NK-92 treated with Interleukin-12 subunit alpha and Interleukin-12 subunit beta, amount 100 ng/mL, for 24 hours (cell line): ENCODE measurements at places on chromosomes 2 and 18.

GRCh38 chr2:43040084-43040854 lies 186.1 kb downstream of the ZFP36L2 start:
- no peak for DNase-seq

DNA sequence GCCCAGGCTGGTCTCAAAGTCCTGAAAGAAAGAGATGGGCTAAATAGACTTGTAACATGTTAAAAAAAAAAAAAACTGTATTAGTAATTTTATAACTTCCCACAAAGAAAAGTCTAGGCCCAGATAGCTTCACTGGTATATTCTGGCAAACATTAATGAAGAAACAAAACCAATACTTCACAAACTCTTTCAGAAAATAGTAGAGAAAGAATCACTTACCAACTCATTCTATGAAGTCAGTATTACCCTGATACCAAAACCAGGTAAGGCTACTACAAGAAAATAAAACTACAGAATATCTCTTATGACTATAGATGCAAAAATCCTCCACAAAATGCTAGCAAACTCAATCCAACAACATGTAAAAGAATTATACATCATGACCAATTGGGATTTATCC lies 59.9 kb upstream of the ODC1 start:
- DNase-seq = no peak

GRCh38 chr18:3916082-3916481 lies 466.1 kb downstream of the TGIF1 start:
- no peak for DNase-seq

DNA sequence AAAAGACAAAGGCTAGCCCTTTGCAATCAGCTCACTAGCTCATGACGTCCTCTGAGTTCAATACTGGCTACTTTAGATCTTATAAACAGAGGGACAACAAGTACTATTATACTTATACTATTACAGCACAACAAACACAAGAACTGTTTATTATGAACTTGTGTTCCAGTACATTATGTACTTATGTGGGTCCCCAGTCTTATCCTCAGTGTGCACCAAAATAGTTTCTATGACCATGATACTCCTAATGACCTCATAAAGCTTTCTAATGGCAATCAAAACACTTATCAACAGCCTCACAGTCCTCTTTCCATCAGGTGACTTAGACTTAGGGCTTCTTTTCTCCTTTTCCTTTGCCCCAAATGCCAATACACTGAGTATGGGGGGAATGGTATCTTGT lies 614.4 kb downstream of the CNTNAP5 start:
- no peak for DNase-seq

DNA sequence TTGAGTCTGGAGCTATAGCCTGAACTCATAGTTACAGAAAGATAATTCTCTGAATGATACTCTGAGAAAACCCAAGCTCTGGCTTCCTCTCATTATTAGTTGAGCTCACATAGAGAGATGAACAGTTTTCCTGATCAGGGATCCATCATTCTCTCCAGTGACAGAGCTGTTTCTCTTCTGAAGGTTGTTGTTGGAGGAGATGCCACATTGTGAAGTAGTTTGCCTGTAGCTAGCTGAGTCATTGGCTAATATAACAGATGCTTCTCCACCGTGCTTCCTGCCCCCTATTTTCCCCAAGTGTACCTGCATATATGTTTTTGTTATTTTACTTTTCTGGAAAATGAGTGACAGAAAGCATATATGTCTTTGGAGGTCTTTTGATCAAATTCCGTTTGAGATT lies 64.6 kb downstream of the OSBPL6 start:
- no peak for DNase-seq

- DNase-seq = no peak
Observed at GRCh38 chr2:64410671-64411070, 43.3 kb upstream of the LGALSL start.

DNA sequence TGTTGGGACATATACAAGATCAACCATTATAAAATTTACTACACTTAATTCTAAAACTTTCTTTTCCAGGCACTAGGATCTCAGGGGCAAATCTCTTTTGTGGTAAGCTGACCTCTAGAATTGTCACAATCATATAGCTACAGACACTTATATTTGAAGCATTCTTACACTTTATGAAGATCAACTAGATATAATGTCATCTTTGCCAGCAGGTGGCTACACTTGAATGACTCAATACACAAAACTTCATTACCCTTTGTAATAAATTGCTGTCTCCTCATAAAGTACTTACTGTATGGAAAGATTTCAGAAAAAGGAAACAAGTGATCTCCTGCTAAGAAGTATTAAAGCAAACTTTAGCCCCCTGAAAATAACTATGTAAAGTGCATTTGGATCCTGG lies 77.8 kb downstream of the RDH14 start:
- DNase-seq = no peak

DNA sequence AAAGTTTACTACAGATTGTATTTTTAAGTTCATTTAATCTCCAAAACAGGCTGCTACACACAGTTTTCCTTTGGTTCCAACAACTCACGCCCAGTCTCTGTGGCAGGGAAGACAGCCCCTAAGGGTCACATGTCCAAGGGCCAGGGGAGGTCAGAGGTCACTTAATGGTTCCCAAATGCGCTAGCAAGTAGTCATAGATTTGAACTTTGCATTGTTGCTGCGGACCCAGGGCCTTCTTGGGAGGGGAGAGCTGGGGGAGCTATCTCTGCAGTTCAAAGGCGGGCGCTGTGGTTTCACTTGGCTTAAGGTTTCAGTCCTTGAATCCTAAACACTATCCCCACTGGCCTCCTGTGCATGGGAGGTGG lies 74.8 kb upstream of the ZNF532 start:
- no peak for DNase-seq

DNA sequence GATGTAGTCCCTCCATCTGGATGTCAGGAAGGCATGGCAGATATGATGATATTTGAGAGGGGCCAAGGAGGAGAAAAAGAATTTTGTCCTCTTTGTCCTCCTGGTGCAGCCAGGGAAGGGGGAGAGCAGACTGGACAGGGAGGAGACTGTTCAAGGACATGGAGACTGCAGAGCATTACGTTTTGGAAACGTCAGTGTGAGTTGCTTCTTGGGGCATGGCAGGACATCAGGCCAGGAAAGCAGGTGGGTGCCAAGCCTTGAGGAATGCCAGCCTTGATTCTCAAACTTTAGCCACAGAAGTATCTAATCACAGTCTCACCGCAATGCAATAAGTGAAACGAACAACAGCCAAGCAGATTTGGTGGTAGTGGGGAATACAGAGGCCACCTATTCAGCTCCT lies 66.2 kb downstream of the BMP10 start:
- DNase-seq = no peak

GRCh38 chr2:73359915-73360697 lies 25.5 kb upstream of the ALMS1 start:
- no peak for DNase-seq

GRCh38 chr2:17749753-17750438 lies 3.7 kb downstream of the SMC6 start:
- DNase-seq = no peak

DNA sequence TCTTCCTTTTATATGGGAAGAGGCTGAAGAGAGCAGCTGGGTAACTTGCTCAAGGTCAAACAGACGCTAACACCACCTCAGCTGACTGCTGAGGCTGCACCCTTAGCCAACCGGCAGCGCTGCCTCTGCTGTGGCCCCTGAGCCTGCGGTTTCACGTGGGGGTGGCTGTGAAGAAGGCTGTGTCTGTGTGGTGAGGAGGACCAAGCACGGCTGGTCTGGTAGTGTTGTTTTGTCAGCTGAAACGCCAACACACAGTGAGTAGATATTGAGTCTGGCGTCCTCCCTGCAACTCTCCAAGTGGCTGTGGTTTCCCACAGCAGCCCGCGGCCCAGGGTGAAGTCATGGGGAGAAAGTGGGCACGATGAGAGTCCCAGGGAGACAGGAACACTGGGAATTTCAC lies 69.6 kb downstream of the THNSL2 start:
- peak; percentile 91 for DNase-seq

DNA sequence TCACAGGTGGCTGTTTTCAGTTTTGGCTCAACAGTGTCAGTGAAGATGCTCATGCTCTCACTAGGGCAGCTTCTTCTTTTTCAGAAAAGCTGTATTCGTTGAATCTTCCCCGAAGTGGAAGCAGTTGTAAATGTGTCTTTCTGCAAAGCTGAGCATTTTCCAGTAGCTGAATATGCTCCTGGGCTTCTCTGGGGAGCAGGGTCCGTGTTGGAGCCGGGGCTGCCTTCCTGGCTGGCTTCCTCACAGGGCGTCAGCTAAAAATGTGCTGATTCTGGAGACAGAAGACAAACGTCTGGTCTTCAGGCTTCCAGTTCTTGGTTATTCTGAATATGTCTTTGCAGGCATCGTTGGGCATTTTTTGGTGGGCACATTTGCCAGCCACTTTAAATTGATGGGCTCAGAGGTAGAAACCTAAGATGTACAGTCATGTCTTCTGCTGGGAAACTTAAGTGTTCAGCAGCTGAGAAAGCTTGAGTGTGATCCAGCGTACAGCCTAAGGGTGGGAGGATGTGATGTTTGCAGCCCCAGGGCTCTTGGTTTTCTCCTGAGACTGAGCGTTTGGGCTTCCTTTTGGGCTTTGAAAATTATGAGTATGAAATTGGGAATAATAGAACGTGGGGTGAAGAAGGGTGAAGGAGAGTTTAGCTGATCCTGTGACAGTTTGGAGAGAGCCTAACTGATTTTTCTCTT lies 19.0 kb downstream of the SETBP1 start:
- DNase-seq = no peak

- DNase-seq = no peak
Observed at GRCh38 chr2:99674090-99674489, 184.3 kb upstream of the REV1 start.

DNA sequence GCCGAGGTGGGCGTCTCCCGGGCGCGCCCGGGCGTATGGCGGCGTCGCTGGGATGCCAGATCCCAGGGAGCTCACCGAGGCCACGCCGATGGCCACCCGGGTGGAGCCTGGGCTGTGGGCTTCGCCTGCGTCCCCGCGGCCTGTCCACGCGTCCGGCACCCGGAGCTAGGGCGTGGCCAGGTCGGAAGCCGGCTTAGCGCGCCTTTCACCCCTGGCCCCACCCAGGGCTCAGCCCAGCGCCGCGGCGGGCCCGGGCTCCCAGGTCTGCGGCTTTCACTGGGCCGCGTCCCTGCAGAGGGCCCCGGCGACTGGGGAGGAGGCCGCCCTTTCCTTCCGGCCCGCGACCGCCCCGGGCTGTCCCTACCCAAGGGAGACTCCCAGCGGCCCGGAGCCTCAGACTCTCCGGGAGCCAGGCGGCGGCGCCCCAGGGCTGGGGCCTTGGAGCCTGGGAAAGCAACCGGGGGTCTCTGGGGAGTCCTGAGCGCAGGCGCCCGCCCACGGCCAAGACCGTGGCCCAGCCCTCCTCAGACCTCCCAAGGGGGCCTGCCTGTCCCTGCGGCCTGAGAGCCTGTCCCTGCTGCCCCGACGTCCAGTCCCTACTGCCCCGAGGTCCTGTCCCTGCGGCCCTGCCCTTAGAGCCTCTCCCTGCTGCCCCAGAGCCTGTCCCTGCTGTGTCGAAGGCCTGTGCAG lies 36.3 kb upstream of the ITM2C start:
- no peak for DNase-seq

GRCh38 chr2:178873912-178874311 lies 66.7 kb upstream of the TTN start:
- no peak for DNase-seq

DNA sequence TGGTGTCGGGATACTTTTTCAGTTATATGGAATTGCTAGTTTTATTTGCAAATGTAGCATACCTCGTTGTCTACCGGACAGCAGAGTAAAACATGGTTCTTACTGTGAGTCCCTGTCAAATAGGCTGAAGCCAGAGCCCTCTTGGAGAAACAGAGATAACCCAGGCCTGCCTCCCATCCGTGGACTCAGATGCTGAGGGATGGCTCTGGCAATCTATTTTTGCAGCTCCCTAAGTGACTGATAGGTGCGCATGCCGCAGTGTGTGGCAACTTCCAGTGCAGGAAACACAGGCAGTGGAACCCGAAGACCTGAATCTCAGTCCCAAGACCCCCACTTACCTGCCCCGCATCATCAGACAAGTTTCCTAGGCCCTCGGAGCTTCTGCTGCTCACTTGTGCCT lies 33.6 kb downstream of the STEAP3 start:
- no peak for DNase-seq

DNA sequence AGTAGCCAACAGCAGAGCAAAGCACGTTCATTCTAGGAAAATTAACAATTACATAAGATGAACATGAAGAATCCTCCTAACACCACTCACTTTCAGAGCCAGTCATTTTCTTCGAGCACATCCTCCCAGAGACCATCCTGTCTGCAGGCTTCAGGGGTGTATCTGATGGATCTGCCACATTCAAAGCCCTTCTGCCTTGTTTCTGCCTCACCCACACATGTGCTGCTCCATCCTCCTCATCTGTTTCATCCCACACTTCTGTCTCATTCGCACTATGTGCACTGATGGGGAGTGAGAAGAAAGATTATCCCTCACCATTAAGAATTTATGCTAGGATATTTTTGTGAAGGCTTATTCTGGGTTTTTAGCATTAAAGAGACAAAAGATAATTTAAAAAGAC lies 287.9 kb upstream of the PKDCC start:
- DNase-seq = no peak

DNA sequence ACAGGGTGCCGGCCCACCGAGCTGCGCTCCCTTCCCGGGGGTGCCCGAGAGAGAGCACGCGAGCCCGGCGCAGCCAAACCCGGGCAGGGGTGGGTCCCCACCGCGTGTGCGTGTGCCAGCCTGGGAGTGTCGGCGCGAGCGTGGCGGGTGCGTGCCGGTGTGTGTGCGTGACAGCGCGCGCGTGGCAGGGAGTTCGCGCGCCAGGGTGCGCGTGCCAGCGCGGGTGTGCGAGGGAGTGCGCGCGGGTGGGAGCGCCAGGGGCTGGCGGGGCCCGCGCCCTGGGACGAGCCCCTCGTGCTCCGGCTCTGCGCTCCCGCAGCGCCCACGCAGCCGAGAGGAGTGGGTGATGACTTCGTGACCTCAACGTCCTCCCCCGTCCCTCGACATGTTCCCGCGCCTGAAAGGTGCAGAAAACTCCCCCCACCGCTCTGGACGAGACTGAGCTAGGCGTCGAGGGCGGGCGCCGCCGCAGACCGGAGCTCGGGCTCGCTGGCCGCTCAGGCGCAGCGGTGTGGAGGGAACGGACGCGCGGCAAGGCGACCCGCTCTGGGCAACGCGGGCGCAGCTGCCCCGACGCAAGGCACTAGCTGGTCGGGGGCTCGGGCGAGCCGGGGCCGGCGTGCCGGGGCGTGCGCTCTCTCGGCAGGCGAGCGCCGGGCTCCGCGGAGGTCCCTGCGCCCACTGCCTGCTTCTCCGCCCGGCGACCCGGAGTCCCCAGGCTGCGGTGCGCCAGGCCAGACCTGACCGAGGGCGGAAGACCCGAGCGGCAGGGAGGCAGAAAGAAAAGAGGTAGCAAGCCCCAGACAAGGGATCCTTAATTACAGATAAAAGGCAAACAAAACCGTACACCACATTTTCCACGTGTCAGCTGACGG lies 582.8 kb downstream of the ZEB2 start:
- no peak for DNase-seq

- no peak for DNase-seq
Observed at GRCh38 chr2:5410991-5411700, 281.0 kb upstream of the SOX11 start.

GRCh38 chr2:160224507-160224906 lies 24.4 kb upstream of the ITGB6 start:
- DNase-seq = no peak

- DNase-seq = no peak
Observed at GRCh38 chr2:211944572-211944971, 594.0 kb downstream of the ERBB4 start.

GRCh38 chr2:198376677-198377076 lies 572.3 kb downstream of the PLCL1 start:
- DNase-seq = no peak
